Skin of body (tissue), 3 donors: ENCODE measurements at places on chromosomes 1 and 21. TPM values are rescaled to one million over a fixed set of nuclear protein-coding genes. Genes with fewer than 3 reads are reported as not detected.

ANP32E gene
- 30.9 TPM for total RNA-seq

SGIP1 gene
- total RNA-seq: 1.9 TPM

GRHL3 gene
- total RNA-seq: 35.8 TPM

TMEM51 gene
- 3.6 TPM for total RNA-seq

DNAJC8 gene
- total RNA-seq: 31.5 TPM

CFHR3 gene
- 0.39 TPM for total RNA-seq

NBPF20 gene
- total RNA-seq: 2.3 TPM

UQCRHL gene
- total RNA-seq: 4.2 TPM

TCEANC2 gene
- 4.3 TPM for total RNA-seq

SHISAL2A gene
- 0.49 TPM for total RNA-seq

KRTAP10-9 gene
- total RNA-seq: 0.20 TPM

IL19 gene
- total RNA-seq: not detected

DNA sequence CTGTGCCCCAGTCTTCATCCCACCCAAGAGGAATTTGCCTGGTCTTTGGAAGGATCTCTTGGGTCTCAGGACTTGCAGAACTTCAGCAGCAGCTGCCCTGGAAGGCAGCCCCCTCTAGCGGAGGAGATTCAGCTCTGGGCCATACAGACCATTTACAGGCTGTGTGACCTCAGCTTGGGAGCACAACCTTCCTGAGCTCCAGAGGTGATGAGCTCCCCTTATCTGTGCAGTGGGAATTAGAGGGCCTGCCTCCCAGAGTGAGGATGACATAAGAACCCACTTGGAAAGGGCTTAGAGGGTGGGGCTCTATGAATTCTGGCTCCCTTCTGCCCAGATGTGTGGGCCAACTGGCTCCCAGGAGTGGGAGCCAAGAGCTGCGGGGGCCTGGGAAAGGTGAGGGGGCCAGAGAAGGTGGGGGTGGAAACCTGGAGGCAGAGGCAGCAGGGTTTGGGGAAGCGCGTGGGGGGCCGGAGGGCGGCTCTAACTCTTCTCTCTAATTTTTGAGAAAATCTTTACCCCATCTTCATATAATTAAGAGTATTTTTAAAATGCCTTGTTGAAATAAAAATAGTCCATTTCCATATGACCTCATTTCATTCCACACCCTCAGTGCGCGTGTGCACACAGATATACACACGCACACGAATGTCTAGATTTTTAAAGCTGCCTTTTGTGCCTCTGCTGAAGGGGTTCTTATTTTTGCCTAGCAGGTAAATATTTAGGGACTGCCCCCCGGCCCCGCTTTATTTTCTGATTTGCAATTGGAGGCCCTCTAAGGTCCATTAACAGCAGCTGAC, 21.5 kb downstream of the EPHB2 start:
- peak; percentile 88 for DNase-seq

GRCh38 chr1:204480515-204480914, 14.1 kb downstream of the PIK3C2B start:
- no peak for DNase-seq

DNA sequence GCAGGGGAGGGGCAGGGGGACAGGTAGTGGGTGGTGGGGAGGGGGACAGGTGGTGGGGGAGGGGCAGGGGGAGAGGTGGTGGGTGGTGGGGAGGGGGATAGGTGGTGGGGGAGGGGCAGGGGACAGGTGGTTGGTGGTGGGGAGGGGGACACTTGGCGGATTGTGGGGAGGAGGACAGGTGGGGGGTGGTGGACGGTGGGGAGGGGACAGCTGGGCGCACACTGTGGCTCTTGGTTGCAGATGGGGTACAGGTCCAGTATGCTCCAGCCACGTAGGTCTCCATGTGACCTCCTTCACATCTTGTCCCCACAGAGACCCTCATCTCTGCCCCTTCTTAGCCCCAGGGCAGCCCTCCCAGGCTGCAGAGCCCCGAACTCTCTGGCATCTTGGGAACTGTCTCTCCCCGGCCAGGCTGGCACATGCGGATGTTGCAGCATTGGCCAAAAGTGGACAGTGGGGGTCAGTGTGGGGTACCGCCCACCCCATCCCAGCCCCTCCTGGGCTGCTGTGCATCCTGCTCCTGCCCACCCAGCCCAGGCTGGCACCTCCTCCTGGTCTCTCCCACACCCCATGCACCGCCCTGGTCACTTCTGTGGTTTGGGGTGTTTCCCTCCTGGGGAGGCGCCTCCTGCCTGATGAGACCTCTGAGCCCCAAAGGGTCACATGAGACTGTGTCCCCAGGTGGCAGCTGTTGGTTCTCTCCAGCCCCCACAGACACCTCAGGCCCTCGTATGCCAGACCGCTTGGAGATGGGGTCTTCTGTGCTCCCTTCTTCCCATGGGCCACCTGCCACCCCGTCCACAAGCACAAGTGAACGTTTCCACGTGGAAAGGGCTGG, 7.6 kb upstream of the SLC19A1 start:
- no peak for DNase-seq

GRCh38 chr21:14483296-14483695, 62.8 kb downstream of the SAMSN1 start:
- no peak for DNase-seq

DNA sequence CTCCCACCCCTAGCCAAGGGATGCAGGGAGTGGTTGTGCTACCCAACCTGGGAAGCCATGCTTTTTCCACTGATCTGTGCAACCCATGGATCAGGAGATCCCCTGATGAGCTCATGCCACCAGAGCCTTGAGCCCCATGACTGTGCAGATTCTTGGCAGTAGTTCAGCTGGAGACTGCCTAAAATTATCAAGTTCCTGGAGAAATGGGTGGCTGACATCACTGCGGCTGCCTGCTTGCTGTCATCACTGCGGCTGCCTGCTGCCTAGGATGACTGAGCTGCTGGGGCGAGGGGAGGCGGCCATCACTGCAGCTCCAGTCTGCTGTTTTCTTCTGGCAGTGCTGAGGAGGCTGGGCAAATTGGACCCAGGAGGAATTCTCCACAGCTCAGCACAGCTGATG, 159.2 kb downstream of the AGBL4 start:
- no peak for DNase-seq

DNA sequence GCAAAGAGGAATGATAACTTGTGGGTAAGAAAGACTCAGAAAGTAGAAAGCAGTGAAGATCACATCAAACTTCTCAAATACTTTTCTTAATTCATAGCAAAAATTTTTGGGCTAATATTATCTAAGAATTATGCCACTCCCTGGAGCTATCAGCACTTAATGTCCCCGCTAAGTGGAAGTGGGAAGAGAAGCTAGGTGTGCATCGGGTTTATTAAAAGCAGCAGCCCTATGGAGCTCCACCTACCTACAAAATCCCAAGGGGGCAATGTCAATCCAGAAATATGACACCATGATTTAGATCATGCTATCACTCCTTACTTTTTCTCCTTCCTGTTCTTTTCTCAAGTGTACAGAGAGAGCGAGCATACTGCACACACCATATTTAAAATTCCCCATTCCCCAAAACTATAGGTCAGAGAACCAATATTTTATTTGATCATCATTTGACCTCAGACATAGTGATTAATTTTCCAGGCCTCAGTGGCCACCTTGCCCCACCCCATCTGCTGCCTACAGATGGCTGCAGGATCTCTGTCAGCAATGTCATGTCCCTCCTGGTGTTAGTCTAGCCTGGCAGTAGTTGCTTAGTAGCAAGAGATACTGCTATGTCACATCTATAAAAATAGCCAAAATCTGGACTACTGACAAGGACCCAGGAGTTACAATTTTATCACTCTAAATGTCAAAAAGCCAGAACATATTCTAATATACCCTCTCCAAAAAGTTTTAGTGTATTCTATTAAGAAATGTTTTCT, 66.6 kb downstream of the MAP3K21 start:
- no peak for DNase-seq

GRCh38 chr1:24932284-24932683, 2.2 kb upstream of the RUNX3 start:
- no peak for DNase-seq

DNA sequence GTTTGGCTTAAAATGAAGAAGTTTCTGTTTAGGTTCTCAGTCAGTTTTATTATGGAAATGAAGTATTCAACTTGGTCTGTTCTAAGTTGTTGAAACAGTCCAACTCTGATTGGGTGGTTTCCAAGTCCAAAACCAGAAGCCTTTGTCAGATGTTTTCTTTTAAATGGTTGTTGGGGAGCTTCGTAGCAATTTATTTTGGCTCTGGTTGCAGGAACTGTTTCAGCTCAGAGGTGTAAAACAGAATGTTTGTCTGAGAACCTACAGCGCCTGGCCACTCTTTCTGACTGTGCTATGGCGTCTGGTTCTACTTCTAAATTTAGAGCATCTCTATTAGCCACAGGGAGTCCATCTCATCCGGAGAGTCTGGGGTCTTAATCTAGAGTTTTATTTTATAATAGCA, 582.6 kb upstream of the TMPRSS15 start:
- no peak for DNase-seq

GRCh38 chr1:54310439-54311328, 95.5 kb downstream of the SSBP3 start:
- DNase-seq: no peak

DNA sequence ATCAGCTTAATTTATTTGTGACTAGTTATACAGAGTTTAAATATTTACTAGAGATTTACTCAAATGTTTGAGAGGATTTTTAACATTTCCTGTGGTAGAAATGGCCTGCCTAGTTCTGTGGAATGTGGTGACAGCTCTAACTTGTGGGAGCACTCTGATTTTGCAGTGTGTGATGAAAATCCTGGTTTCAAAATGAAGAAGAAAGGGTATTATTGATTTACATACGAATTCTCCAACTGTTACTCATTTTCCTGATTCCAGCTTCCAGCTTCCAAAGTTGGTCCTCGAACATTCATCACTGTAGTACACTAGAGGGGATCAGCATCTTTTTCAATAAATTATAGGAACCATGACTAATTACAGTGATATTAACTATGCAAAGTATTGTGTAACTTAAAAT, 462.7 kb upstream of the PKN2 start:
- DNase-seq: no peak

- no peak for DNase-seq
These were observed 373.8 kb downstream of the TGFB2 start for GRCh38 chr1:218718977-218719376.

GRCh38 chr1:154398141-154398540, 7.0 kb upstream of the IL6R start:
- DNase-seq: no peak

- DNase-seq: no peak
These were observed 7.1 kb downstream of the LGR6 start for GRCh38 chr1:202200669-202201068.

DNA sequence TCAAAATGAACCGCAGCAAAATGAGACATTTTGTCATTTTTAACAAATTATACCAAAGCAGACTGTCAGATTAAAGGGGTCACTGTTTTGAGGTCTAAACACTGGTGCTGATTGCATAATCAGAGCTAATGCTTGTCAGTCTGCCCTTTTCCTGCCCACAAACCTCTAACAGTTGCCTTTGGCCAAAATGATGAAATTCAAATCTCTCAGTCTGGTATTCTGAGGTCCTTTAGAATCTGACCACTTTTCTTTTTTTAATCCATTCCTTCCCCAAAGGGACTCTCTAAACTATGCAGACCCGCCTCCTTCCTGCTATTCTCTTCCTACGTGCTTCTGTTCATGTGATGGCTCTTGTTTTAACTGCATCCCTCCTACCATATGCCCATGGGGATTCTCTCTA, 145.2 kb upstream of the SPATA6 start:
- no peak for DNase-seq

DNA sequence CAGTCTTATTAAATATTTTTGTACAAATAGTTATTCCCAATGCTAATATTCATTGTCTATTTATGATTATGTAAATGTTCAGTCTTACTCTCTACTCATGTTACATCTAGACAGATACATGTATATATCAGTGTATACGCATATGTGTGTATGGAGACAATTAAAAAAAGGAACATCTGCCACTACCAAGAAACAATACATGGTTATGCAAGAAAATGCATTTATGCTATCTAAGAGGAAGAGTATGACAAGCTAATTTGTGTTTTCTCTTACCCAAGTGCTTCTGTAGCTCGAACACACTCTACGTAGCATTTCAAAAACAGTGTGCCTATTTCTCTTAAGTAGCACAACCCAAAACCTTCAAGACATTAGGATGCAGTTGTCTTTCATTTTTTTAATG, 6.1 kb upstream of the RLF start:
- no peak for DNase-seq

DNA sequence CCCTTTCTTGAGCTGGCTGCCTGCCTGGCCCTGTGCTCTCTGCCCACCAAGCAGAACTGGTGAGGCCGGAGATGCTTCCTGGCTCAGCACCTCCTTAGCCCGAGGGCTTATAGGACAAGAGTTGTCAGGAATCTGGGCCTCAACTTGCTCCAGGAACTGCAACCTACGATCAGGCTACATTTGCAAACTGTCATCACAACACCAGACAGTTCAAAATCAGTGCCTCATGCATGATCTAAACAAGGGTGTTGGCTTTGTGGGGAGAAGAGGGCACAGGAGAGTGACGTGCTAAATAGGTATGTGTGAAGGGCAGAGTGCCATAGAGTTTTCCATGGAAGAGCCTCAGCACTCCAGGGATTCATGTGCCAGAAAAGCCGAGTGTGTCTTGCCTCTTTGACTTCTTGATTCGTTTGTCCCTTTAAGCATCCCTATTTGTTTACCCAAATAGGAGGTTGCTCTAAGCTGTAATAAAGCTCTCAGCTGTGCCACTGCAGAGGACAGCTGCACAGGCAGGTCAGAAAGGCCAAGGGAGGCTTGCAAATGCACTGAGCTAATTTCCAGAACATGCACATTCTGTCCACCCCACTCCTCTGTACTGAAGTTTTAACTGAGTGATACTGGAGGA, 30.2 kb upstream of the NEK2 start:
- DNase-seq: no peak

DNA sequence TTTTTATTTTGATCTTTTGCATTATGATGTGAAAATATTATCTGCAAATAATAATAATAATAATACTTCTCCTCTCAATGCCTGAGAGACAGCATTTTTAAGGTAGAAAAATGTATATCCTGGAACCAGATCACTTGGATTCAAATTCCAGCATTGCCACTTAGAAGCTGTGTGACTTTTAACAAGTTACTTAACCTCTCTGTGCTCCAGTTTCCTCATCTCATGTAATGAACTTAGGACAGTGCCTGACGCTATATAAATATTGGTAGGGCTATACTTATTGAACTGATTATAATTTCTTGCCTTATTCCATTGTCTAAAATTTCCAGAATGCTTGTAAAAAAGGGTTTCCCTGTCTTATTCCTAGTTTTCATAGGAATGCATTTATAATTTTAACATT, 137.2 kb downstream of the IGSF21 start:
- DNase-seq: no peak
